Mucosa of gallbladder (tissue), 1 donor: ENCODE measurements at places on chromosomes 13 and 19.

DNA sequence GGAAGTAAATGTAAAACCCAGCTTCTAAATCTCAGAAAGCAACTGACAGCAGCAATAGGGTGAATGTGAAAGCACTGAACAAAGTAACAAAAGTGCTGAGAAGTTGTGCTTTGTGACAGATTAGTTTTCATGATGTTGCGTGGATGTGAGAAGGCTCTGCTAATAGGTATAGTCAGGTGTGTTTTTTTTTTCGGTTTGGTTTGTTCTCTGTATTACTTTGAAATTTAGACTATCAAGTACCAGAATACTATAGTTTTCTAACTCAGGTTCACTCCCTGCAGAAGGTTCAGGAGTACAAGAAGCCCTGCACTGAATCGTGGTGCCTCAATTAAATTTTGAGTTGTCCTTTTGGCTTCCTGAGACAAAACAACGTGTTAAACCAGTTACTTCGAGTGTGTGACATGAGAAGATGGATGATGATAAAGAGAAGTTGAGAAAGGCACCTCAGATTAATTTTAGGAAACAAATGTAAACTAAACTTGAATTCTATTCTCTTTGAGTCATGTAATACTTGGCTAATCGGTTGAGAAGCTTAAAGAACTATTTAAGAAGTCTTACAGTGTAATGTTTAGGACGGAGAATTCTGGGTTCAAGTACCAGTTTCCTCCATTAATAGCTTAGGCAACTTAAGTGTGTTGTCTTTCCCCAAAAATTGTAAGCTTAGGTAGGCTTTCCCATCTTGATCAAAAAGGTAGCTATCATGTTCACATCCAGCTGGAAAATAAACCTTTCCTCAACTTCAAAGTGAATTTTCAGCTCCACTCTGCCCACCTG lies 10.3 kb downstream of the MIR17HG start:
- DNase-seq, result no peak

DNA sequence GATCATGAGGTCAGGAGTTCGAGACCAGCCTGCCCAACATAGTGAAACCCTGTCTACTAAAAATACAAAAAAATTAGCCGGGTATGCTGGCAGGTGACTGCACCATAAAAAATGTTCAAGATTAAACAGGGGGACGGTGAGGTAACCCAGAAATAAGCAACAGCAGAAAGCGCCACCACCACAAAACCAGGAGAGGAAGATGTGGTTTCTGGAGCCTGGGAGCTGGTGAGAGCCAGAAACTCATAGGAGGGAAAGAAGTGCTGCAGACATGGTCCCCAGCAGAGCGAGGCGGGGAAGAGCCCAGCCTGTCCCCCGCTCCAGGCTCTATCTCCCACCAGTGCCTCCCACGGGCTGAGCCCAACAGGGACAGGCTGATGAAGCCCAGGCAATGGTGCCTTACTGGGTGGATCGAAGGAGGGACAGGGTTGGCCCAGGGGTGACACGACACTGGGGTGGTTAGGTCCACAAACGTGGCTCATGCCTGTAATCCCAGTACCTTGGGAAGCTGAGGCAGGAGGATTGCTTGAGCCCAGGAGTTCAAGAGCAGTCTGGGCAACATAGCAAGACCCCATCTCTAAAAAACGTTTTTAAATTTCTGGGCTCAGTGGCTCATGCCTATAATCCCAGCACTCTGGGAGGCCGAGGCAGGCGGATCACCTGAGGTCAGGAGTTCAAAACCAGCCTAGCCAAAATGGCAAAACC lies 19.0 kb downstream of the SPC24 start:
- DNase-seq, result no peak

DNA sequence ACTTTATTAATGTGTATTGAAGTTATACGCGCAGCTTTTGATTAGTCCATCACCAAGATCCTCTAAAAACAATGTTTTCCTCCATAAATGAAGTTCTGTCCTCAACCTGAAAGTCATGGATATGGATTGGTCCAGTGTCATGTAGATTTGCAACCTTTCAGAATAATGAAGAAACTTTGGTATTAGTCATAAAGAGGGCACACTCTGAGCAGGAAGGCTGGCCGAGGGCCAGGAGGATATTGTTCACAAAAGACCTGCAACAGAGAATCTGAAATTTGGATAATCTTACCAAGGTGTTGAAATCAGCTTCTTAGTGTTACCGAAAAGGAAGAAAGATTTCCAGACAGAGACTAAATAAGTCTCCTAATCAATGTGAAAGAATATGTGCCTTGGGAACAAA lies 20.7 kb downstream of the CLDN10 start:
- no peak for DNase-seq

DNA sequence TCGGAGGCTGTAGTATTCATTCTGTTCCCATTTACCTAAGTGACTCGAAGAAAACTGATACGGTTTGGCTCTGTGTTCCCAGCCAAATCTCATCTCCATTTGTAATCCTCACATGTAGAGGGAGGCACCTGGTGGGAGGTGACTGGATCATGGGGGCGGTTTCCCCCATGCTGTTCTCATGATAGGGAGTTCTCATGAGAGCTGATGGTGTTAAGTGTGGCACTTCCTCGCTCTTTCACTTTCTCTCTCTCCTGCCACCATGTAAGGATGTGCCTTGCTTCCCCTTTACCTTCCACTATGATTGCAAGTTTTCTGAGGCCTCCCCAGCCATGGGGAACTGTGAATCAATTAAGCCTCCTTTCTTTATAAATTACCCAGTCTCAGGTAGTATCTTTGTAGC lies 23.5 kb downstream of the SLAIN1 start:
- no peak for DNase-seq

- no peak for DNase-seq
These were observed 139.1 kb downstream of the SLC7A1 start for GRCh38 chr13:29456419-29456818.

DNA sequence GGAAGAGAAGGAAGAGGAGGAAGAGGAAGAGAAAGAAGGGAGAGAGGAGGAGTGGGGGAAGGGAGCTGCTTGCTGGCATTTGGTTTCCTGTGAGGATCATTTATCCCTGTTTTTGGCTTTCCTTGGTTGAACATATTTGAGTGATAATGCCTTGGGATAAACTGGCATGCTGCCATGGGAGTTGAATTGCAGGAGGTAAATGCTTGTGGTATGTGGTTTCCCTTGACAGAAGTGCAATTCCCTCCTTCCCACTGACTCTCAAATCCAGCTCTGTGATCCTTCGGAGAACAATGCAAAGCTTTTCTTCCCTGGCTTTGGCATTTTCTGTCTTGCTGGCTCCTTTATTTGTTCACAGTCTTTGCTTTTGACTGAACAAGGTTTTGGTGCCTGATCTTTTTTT lies 27.2 kb upstream of the CBY2 start:
- DNase-seq, result no peak

- DNase-seq, result no peak
These were observed 221.9 kb upstream of the PCDH17 start for GRCh38 chr13:57409656-57410055.

DNA sequence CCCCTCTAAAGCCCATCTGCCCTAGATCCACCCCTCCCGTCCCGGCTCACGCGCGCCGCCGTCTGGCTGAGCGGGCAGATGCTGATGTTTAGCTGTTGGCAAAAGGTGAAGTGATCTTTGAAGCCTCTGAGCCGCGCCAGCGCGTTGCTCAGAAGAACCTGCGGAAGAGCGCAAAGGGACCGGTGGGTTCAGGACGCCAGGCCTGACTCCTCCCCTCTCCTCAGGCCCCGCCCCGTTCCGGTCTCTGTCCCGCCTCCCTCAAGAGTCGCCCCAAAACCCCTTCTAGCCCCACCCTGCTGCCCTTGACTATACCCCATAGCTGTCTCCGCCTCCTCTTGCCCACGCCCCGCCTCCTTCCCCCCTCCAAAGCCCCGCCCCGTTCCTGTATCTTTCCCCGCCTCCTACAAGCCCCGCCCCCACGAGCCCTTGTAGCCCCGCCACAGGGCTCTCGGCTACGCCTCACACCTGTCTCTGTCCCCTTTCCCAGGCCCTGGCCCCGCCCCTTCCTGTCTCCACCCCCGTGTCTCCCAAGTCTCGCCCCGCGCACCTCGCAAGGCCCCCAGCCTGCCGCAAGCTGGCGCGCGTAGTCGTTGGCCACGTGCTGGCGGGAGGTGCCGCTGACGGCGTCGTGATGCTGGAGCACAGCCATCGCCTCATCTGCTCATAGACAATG lies 9.5 kb downstream of the MAN2B1 start:
- no peak for DNase-seq

GRCh38 chr19:49887665-49888509 lies 8.8 kb downstream of the IL4I1 start:
- no peak for DNase-seq

DNA sequence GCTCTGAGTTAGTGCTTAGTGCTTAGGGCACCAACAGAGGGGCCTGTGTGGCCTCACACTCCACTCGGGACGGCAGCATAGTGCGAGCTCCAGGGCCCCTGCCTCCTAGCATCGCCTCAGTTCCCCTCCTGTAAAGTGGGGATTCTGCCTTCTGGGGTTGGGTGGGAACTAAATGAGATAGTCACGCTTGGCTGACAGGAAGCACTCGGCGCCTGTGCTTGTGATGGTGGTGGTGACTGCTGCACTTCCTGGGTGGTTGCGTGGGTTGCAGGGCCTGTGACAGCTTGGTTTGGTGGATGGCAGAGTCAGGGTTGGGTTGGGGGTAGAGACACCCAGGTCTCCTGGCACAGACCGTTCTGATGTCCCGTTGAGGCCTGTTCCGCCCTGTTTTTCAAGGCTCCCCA lies 7.7 kb downstream of the PLEKHF1 start:
- DNase-seq, result no peak

GRCh38 chr13:66407128-66407527 lies 823.0 kb downstream of the PCDH9 start:
- DNase-seq, result no peak

DNA sequence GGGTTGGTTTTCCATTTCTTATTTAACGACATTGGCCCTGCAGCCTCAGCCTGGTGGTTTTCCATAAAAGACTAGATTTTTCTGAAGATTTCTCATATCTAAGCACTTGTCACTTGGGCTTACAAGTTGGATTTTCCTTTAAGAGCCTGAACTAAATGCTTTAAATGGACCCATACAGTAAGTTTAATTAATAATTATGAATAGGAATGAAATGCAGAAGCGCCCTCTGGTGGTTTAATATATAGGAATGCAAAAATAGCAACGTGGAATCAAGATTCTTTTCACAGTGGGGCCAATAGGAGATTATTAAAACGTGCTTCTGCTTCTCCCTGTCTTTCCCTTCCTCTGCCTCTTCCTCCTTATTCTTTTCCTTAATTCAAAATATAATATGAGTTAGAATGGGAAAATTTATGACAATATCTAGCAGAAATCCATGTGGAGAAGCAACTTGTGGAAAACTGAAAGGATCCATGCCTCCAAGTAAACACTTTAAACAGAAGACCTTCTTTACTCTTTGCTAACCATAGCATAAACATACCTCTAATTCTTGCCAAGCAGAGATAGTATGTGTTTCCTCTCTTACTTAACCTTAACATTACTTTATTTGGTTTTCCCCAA lies 324.0 kb downstream of the GPC5 start:
- no peak for DNase-seq

DNA sequence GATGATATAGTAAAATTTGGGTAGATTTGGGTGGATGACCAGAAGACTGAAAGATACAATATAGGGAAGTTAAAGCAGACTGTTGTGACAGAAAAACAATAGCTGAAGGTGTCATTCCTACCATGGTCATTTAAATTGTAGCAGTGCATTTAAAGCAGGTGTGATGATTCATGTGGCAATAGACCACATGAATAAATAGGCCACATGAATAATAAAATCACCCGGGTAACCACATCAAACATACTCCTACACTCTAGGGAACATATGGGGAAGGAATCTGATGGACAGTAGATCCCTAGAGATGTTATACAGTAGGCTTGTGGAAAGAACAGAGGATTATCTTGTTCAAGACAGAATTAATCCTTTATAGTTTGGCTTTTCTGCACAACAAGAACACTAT lies 392.6 kb downstream of the SLITRK5 start:
- no peak for DNase-seq

DNA sequence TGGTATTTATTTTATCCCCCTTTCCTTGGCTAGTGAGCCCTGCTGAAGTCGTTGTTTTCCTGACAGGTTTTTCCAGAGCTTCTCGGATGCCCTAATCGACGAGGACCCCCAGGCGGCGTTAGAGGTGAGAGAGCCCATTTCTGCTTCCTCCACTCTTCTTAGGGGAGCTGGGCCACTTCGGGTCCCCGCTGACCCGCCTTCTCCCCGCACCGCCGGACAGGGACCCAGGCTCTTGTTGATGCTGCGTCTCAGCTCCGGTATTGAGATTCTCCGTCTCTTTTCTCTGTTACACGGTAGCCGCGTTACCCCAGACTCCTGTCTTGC lies 306 bp downstream of the SUGT1 start:
- DNase-seq, result peak; percentile 13

DNA sequence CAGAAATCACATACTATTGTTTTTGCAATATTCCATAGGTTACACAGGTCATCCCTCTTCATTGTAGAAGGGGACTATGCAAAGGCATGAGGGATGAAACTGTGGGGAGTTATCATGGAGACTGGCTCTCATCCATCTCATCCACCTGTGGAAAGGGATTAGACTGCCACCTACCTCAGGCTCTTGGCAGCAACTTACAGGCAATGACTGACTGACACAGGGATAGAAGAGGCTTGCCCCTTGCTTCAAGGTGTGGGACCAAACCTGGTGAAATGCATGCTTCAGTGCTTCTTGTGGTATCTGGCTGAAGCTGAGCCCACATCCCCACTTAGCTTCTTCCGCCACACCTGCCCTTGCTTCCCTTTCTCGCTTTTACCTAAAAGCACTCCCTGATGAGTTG lies 341.3 kb downstream of the GPC5 start:
- DNase-seq, result no peak

GRCh38 chr19:10543059-10543419 lies 665 bp upstream of the ATG4D start:
- DNase-seq, result no peak

- DNase-seq, result no peak
These were observed 4.5 kb downstream of the SAE1 start for GRCh38 chr19:47135156-47135555.

DNA sequence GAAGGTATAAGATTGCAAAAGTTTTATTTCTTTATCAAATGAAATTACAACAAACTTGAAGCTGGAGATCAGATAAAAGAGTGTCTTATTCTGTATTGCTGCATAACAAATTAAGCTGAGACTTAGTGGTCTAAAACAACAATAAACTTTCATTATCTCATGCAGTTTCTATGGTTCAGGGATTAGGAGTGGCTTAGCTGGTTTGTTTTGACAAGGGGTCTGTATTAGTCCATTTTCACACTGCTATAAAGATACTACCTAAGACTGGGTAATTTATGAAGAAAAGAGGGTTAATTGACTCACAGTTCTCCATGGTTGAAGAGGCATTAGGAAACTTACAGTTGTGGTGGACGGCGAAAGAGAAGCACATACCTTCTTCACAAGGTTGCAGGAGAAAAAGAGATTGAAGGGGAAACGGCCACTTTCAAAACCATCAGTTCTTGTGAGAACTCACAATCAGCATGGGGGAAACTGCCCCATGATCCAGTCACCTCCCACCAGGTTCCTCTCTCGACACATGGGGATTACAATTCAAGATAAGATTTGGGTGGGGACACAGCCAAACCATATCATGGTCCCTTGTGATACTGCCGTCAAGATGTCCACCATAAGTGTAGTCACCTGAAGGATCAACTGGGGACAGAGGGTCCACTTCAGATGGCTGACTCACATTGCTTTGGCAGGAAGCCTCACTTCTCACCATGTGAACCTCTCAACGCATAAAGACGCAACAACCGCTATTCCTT lies 97.8 kb downstream of the RNF17 start:
- DNase-seq, result no peak

GRCh38 chr19:42697884-42698283 lies 42.4 kb downstream of the PSG3 start:
- no peak for DNase-seq

- DNase-seq, result no peak
These were observed 53.4 kb downstream of the KCNC3 start for GRCh38 chr19:50275577-50276368.
